Osteocyte (in vitro differentiated cells): ENCODE measurements at places on chromosomes 16 and 17.

DNA sequence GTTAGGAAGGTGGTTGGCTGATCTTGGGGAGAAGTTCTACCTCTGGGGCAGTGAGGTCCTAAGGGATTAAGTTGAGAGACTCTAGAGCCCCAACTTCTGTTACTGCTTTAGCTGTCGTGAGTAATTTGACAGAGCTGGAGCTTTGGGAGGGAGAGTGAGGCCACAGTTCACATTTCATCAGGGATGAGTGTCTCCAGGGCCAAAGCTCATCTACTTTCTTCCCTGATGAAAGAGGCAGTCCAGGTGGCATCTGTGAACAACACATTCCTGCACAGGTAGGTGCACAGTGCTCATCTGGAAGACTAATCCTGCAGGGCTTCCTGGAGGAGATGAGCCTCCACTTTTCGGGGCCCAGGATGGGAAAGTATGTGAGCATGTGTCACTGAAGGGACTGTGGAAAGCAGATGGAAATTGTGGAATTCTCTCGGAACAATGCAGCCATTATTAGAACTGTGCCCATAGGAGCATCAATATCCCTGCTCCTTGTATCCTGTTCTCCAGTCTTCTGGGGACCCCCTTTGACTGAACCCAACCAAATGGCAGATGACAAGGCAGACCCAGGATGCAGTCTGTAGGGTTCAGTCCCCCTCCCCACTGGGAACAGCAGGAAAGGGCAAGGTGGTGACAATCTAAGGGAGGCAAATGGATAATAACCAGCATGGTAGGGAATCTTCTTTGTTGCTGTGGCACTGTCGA lies 9.0 kb downstream of the DYNLL2 start:
- peaks cover 40% of the 10 kb centered on the region for H3K36me3 ChIP-seq
- H3K4me3 ChIP-seq = no peak overlapping the region
- no peaks in the 10 kb centered on the region for H3K27me3 ChIP-seq

- no peaks in the 10 kb centered on the region for H3K27me3 ChIP-seq
- no peak overlapping the region for H3K4me3 ChIP-seq
- no peaks in the 10 kb centered on the region for H3K4me1 ChIP-seq
- no peak overlapping the region for H3K27ac ChIP-seq
- no peak for DNase-seq
Observed at GRCh38 chr16:85037050-85037410, 9.4 kb downstream of the KIAA0513 start.

DNA sequence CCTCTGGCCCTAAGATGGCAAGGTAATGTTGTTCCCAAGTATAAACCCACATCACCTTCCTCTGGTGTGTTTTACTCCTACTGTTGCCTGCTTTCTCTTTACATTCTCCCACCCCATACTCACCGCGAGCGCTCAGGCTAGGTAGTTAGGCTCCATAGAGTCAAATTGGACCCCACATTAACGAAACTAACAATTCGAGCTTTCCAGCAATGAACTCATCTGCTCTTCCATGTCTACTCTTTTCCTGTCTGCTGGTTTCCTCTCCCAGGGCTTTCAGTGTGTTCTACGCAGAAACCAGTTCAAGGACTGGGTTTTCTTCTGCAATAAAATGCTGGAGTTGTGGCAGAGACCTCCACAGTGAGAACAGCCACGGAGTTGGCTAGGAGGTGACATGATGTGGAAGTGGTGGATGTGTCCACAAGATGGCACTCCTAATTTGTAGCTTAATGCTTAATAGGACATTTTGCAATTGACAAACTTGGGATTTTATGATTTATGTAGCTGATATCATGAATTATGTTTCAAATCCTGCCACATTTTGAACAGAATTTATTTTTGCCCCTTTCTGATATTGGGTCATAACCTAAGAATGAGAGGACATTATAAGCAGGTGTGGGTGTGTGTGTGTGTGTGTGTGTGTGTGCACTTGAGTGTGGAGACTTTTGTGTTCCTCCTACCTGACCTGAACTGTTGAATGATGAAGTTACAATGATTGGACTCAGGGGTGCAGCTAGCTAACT lies 2.2 kb upstream of the UQCRC2 start:
- peak overlapping the region; percentile 51 for H3K4me3 ChIP-seq
- H3K36me3 ChIP-seq = peaks cover 3% of the 10 kb centered on the region
- H3K4me1 ChIP-seq = peaks cover 28% of the 10 kb centered on the region
- no peak for DNase-seq
- no peak overlapping the region for H3K27ac ChIP-seq

GRCh38 chr16:8168016-8168415 lies 422.3 kb downstream of the TMEM114 start:
- no peaks in the 10 kb centered on the region for H3K36me3 ChIP-seq
- no peaks in the 10 kb centered on the region for H3K27me3 ChIP-seq
- H3K4me1 ChIP-seq = no peaks in the 10 kb centered on the region
- H3K27ac ChIP-seq = no peak overlapping the region
- no peak for DNase-seq

GRCh38 chr16:57469046-57469445 lies 6.6 kb downstream of the POLR2C start:
- no peak overlapping the region for H3K4me3 ChIP-seq
- H3K27ac ChIP-seq = no peak overlapping the region
- H3K27me3 ChIP-seq = no peaks in the 10 kb centered on the region

- DNase-seq = no peak
- H3K36me3 ChIP-seq = no peaks in the 10 kb centered on the region
- no peaks in the 10 kb centered on the region for H3K27me3 ChIP-seq
- H3K4me1 ChIP-seq = peaks cover 14% of the 10 kb centered on the region
- no peak overlapping the region for H3K27ac ChIP-seq
- H3K4me3 ChIP-seq = no peak overlapping the region
Observed at GRCh38 chr16:78894886-78895285, 705.7 kb downstream of the MAF start.

GRCh38 chr16:8959921-8960787 lies 3.6 kb downstream of the USP7 start:
- no peaks in the 10 kb centered on the region for H3K36me3 ChIP-seq
- peaks cover 64% of the 10 kb centered on the region for H3K4me1 ChIP-seq
- no peaks in the 10 kb centered on the region for H3K27me3 ChIP-seq
- no peak for DNase-seq
- peak overlapping the region; percentile 32 for H3K27ac ChIP-seq
- peak overlapping the region; percentile 48 for H3K4me3 ChIP-seq
